Dermis microvascular lymphatic vessel endothelial cell (primary cell): ENCODE measurements at places on chromosomes 12 and 14. TPM values are rescaled to one million over a fixed set of nuclear protein-coding genes. Genes with fewer than 3 reads are reported as not detected.

The B4GALNT1 gene
- 0.13 TPM in 2 replicates for total RNA-seq

The PIANP gene
- not detected in 2 replicates for total RNA-seq

The RNASE8 gene
- not detected in 2 replicates for total RNA-seq

The SLC7A7 gene
- total RNA-seq: 1.9 and 7.8 TPM in 2 replicates

The PDZRN4 gene
- total RNA-seq: not detected in 2 replicates

The COPZ1 gene
- total RNA-seq: 75.4 and 96.7 TPM in 2 replicates

The ISM2 gene
- under 0.01 TPM in 2 replicates for total RNA-seq

The A2M gene
- 13.5 and 24.3 TPM in 2 replicates for total RNA-seq

The PUS1 gene
- 7.6 and 10.2 TPM in 2 replicates for total RNA-seq

The ADCY4 gene
- total RNA-seq: 29.3 and 51.2 TPM in 2 replicates

The THAP2 gene
- 2.1 and 2.7 TPM in 2 replicates for total RNA-seq

The P2RX7 gene
- 3.9 and 6.4 TPM in 2 replicates for total RNA-seq

The SYNDIG1L gene
- not detected in 2 replicates for total RNA-seq

The KRT71 gene
- not detected in 2 replicates for total RNA-seq

The COA8 gene
- total RNA-seq: 14.3 and 24.0 TPM in 2 replicates

The GPX2 gene
- not detected in 2 replicates for total RNA-seq

The PIWIL1 gene
- under 0.01 TPM in 1 of 2 replicates, not detected in the other for total RNA-seq

The NFATC4 gene
- 0.76 and 1.0 TPM in 2 replicates for total RNA-seq

The ZNF891 gene
- total RNA-seq: 0.51 TPM in 2 replicates

The RASSF9 gene
- 5.6 and 7.7 TPM in 2 replicates for total RNA-seq

The NELL2 gene
- total RNA-seq: not detected in 2 replicates

The DPPA3 gene
- total RNA-seq: not detected in 2 replicates

The TIMM9 gene
- 15.7 and 17.7 TPM in 2 replicates for total RNA-seq

The SLC8B1 gene
- total RNA-seq: 12.6 and 15.6 TPM in 2 replicates

The CFAP73 gene
- total RNA-seq: not detected in 2 replicates

The FGD6 gene
- total RNA-seq: 11.0 and 14.7 TPM in 2 replicates

The OR4E2 gene
- total RNA-seq: not detected in 2 replicates
